Stimulated activated CD4-positive, alpha-beta T cell treated with anti-CD3 and anti-CD28 coated beads, Interleukin-1b, Interleukin-23, amount 100 ng/mL, for 24 hours (primary cell): ENCODE measurements at places on chromosomes 6 and 20.

DNA sequence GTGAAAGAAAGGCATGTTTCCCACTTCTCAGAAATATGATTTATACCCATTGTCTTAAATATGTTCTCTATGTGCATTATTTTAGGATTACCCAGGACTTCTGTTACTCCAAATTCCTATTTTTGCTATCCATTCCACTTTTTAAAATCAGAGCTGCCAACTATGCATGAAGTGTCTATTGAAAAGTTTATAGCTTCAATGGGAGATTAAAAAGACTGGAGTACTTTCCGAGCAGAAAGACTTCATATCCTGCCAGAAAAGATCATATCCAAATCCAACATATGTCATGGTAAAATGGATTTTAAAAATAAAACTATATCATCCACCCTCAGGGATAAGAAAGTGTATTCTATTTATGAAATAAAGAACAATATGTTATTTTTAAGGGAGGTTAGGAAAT is 212.7 kb downstream of the COL12A1 start:
- no peak for DNase-seq

DNA sequence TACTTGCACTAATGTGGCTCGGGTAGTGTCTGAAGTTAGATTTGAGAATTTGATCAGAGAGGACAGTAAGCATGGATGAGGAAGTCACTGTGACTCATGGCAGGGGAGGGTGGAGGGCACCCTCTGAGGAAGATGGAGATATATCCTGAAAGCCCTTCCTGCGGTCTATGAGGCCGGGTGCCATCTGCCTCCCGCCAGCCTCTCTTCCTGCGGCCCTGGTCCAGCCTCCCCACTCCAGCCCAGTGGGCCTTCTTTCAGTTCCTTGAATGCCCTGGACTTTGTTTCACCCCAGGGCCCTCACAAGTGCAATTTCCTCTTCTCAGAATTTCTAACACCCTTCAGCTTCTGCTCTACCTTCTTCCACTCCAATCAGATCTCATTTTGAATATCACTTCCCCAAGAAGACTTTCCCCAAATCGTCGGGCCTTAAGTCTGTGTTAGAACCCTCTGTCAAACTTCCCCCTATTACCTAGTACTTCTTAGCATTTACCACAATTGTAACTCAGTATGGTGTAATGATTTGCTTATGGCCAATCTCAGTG is 20.2 kb upstream of the TNFAIP3 start:
- DNase-seq, result no peak

DNA sequence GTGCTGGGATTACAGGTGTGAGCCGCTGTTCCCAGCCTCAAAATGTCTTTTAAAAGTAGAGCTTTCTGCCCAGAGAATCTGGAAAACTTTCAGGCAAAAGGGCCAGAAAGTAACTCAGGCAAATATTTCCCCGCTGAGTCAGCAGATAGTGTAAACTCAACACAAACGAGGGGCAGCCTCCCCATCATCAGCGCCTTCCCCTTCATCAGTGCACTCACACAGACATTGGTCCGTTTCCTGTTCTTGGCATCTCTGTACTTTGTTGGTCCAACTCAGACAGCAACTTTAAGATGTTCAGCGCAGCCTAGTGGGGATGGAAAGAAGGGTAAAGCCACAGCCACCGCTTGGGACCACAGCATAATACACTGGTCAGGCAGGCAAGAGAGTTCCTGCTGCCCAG is 69.5 kb downstream of the CSE1L start:
- no peak for DNase-seq

GRCh38 chr20:31537890-31538289 is 23.6 kb downstream of the HM13 start:
- DNase-seq, result no peak

DNA sequence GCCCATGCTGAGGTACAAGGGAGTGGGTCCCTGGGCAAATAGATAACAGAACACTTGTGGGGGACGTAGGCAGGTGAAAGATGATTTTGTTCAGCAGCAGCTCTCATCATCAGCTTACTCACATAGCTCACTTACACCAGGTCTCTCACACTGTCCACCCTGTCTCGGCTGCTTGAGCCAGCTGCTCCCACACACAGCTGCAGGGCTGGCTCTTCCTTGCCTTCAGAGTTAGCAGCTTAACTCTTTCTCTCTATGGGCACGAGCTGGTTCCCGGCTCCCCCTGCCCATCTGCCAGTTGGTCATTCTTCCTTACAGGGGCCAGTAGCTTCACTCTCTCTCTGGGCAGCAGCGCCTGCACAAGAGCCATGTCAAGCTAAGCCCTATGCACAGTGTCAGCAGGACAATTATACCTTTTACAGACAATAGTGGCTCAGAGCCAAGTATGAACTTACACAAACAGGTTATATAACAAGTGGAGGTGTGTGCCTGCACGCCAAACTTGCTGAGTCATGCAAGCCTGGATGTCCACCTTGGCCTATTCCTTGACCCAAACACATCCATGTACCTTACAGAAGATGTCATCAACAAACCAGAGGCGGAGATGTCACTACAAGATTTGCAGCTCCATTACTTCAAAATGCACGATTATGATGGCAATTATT is 18.7 kb downstream of the ZNF391 start:
- DNase-seq, result no peak

GRCh38 chr6:44661221-44662008 is 273.9 kb downstream of the CDC5L start:
- no peak for DNase-seq

GRCh38 chr6:161721511-161721910 is 447.6 kb upstream of the AGPAT4 start:
- no peak for DNase-seq

DNA sequence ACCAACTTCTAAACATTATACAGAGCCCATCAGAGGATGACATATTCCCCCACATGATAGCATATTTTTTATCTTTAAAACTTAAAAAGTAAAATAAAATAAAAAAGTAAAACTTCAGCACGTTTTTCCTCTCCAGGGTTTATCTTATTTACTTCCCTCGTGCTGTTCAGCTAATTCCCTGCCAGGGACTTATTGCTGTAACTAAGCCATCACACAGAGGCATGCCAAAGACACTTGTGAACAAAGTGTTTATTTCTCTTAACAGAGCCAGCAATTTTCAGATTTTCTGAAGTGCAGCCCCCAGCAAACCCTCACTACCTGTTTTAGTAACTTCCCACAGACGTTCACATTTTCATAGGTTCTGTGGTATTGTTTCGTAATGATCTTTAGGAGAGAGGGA is 293.8 kb downstream of the ZNF217 start:
- no peak for DNase-seq

DNA sequence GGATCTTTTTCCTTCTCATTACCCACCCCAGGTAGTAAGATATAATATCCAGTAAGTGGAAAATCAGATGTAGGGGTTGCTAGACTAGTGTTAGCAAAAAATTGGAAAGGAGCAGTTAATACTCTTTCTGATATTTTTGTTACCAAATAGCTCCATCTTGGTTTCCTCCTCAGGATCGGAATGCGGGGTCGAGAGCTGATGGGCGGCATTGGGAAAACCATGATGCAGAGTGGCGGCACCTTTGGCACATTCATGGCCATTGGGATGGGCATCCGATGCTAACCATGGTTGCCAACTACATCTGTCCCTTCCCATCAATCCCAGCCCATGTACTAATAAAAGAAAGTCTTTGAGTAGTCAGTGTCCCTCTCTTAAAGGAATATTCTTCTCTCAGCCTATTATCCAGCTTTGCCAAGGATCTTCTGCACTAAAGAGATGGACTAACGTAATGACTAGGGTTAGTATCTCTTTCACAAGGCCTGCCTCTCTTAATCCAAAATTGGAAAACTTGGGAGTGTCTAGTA is 1.5 kb downstream of the ROMO1 start:
- no peak for DNase-seq

DNA sequence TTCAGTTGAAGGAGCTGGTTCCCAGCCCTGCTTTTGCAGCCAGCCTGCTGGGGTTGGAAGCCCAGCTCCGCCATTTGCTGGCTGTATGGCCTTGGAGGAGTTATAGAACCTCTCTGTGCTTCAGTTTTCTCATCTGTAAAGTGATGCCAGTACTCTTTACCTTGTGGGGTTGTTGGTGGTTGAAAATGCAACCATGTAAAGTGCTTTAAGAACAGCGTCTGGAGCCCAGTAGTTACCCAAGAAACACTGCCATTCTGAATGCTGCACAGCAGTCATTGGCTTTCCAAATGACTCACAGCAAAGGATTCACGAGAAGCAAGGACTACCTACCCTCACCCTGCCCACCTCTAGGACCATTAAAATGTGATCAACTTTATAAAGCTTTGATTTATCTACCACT is 154.4 kb downstream of the F13A1 start:
- DNase-seq, result no peak

GRCh38 chr6:16265351-16266341 is 27.3 kb downstream of the GMPR start:
- DNase-seq, result no peak

- no peak for DNase-seq
Observed at GRCh38 chr20:60372275-60372674, 414.1 kb downstream of the CDH26 start.

DNA sequence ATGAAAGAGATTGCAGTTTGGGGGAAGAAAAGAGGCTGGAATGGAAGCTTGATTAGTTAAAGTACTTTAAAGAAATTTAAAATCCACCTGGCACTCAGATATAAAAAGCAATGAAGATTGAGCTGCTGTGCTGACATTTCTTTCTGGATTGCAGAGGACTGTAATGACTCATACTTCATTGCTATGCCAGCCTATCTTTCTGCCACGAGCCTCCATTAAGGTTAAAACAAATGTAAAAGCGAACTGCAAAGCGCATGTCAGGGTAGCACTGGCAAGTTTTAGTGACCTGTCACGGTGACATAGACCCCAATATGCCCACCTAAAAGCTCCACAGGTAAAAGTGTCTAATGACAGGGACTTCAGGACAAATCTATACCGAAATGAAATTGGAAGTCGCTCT is 449.6 kb downstream of the C6orf118 start:
- no peak for DNase-seq

- DNase-seq, result no peak
Observed at GRCh38 chr6:170269151-170269845, 21.6 kb downstream of the DLL1 start.

DNA sequence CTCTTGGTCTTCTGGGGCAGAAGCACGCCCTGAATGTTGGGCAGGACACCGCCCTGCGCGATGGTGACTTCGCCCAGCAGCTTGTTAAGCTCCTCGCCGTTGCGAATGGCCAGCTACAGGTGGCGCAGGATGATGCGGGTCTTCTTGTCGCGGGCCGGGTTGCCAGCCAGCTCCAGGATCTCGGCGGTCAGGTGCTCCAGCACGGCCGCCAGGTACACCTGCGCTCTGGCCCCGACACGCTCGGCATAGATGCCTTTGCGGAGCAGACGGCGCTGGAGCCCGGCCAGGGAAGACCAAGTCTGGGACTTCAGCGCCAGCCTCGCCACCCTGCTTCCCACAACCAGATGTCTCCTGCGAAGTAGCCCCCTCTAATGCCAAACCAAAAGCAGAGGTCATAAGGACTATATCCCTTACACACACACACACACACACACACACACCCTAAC is 8.0 kb upstream of the SLC17A3 start:
- peak; percentile 1 for DNase-seq

DNA sequence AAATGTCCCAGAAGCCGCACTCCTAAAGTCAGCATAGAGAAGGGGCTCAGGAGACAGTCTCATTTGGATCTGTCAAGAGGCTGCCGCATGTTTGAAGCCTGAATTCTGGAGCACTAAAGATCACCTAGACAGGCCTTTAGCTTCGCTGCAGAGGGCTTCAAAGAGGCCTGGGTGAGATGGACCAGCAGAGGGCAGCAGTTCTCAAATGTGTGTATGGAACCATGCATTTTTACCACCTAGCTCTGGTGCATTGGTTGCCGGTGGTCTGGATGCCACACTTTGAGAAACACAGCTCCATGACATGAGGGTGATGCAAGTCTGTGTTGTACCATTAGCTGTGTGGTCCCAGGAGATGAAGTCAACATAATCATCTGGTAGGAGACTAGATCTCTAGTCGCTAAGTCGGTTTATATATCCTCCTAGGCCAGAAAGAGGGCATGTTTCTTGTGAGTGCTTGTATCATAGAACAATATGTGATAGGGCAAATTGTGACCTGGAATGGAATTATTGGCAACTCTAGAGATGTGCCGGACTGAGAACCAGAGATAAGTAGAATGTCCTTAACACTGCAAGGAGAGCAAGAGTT is 64.8 kb downstream of the KIAA0319 start:
- peak; percentile 65 for DNase-seq

DNA sequence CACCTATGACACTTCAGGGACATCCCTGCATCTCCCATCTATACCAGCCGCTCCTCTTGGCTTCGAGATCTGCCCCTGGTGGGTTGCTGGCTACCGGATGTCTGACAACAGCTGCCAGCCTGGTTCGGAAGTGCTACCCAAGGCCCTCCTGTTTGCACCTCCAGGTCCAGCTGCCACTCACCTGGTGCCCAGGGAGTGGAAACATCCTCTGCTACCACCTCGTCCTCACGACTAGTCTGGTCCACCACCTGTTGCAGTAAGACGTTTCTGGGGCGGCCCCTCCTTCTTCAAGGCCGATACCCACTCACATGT is 8.3 kb upstream of the PCMTD2 start:
- no peak for DNase-seq

- DNase-seq, result no peak
Observed at GRCh38 chr6:84657486-84657885, 106.9 kb downstream of the TBX18 start.

DNA sequence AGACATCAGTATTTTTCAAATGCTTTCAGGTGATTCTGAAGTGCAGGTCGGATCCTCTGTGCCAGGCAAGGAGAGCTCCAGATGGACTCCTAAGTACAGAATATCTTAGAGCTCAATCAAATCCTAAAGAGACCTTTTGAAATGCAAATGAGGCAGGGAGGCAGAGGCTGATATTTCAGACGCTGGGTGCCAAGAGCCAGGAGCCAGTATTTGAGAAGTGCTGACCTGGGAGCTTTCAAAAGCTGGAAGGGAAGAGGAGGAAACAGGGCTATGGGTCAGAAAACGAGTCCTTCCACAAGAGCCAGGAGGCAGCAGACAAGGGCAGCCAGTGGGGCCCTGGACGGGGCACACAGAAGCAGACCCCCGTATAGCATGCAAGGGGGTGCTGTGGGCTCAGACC is 46.1 kb upstream of the DSN1 start:
- no peak for DNase-seq
